COR-L47 (cell line): ENCODE measurements at places on chromosomes 1 and 21.

- no peak for DNase-seq
Measured at GRCh38 chr1:97739596-97740103, 181.2 kb downstream of the DPYD start.

- no peak for DNase-seq
Measured at GRCh38 chr1:33602271-33602670, 129.8 kb downstream of the ZSCAN20 start.

GRCh38 chr21:46092026-46092764 is 5.7 kb upstream of the COL6A2 start:
- DNase-seq = no peak

- DNase-seq = peak; percentile 45
Measured at GRCh38 chr1:6497215-6497866, 5.9 kb upstream of the PLEKHG5 start.

DNA sequence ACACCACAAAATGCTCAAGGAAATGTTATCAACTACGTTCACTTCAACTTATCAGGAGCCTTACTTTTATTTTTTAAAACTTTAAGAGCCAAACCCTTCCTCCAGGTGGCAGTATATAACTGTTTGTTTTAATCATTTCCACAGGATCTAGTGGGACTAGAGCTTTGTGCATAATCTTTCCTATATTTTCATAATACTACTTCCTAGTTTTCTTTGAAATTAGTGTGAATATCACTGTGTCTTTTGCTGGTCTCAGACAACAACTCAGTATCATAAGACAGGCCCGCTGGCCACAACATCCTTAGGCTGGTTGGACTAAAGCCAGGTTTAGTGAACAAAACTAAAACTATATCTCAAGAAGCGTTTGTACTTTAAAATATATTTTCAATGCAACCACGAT is 145.5 kb downstream of the TIAM1 start:
- peak; percentile 53 for DNase-seq

GRCh38 chr1:180562640-180563025 is 3.9 kb downstream of the OVAAL start:
- DNase-seq = no peak

DNA sequence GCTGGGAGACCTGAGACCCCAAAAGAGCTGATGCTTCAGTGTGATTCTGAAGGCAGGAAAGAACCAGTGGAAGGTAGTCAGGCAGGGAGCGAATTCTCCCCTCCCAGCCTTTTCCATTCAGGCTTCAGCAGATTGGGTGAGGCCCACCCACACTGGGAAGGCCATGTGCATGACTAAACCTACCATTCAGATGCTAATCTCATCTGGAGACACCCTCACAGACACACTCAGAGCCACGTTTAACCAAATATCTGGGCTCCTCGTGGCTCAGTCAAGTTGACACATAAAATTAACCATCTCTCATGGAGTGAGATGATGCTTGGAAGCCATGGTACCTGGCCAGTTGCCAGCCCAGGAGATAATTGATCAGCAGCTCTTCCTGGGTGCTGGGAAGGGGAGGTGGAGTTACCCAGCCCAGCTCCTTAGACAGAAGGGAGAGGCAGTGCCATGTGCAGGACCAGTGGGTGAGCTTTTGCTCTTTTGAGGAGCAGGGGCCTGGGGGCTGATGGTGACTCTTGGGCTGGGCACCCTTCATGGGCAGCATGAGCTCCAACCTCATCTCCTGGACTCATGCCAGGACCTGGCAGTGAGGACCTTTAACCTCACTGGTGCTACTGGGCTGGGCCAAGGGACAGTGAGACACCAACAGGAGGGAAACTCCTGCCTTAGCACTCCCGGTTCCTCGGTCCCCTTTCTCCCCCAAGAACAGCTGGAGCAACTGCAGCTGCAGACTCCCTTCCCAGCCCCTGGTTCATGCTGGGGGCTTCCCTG is 89.0 kb upstream of the ACTL8 start:
- DNase-seq = no peak

DNA sequence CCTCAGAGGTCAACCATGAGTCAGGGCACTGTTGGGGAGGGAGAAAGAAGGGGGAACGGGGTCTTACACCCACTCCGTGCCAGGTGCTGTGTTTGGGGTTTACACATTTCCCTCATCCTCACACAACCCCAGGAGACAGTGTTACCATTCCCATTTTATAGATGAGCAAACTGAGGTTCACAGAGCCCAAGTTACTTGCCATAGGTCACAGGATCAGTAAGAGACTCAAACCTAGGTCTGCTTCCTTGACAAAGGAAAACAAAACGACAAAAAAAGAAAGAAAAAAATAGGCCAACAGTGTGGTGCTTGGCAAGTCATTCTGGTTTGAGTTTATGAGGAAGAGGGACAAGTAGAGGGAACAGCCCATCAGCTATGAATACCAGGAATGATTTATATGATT is 16.3 kb upstream of the CDCP2 start:
- no peak for DNase-seq

DNA sequence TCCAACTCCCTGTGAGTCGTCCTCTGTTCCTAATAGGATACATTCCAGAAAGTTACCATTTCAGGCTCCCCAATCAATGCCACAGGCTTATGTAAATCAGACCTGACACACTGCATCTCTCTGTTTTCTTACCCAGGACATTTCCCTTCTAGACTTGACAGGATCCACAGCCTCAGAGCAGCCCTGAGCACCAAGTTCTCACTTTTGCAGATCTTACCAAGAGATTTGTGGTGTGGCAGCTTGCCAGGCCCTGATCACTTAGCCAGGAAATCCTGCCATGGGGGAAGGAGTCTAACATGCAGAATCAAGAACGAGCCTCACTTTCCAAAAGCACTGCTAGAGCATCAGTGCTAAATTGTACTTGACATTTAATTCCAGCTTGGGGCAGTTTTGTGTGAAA is 202.9 kb downstream of the TBX15 start:
- DNase-seq = no peak

DNA sequence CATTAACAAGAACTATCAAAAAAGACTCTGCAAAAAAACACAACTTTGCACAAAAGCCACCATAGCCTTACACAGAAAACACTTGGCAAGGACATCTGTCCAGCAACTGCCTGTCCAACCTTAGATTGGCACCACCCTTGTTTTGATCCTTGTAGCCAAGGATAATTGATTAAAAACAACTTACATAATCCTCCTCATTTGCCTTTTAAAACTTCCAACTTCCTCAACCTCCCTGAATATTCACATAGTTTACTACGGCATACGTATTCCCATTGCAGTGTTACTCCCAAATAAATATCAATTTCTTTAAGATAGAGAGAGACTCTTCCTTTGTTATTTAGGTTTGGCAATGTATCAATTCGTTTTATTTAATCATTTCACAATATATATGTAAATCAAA is 72.4 kb downstream of the AGBL4 start:
- no peak for DNase-seq

DNA sequence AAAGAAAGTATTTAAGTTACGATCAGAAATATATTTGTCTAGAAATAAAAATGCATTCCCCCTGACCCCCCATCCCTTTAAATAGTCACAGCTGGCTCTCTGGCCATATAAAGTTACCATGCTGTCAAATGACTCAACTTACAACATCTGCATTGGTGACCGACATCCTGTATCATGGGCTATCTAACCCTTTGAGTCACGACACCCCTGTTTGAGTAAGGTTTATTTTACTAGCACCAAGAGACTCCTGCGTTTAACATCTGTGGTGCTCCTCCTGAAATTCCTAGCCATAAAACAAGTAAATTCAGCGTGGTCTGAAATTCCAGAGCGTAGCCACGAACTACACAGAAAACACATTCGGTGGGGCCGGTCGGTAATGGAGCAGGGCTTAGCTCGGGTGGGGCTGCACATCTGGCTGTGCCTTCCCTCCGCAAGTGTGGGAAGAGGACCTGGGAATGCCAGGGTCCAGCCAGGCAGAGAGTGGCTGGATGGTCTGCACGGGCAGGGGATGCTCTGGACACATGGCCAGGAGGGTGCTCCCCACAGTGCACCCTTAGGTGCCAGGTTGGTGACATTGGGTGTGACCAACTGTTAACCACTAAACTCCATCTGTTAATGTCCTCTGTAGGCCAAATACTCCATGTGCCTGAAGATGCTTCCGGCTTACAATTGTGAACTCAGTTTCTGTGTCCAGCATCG is 53.0 kb upstream of the CLDN14 start:
- no peak for DNase-seq

- DNase-seq = no peak
Measured at GRCh38 chr21:22154579-22155274, 1156.5 kb downstream of the NCAM2 start.
